Osteoblast (primary cell): ENCODE measurements at places on chromosomes 5 and 9. TPM values are rescaled to one million over a fixed set of nuclear protein-coding genes. Genes with fewer than 3 reads are reported as not detected.

The ZCCHC10 gene
- total RNA-seq: 7.7 and 12.3 TPM in 2 replicates

- H3K27me3 ChIP-seq: no peaks in the 10 kb centered on the region
- peaks cover 48% of the 10 kb centered on the region for H3K4me1 ChIP-seq
- H3K4me3 ChIP-seq: peak overlapping the region; percentile 63
- peak overlapping the region; percentile 35 for H3K27ac ChIP-seq
- DNase-seq: peak; percentile 96
These were observed 4.8 kb upstream of the ST6GALNAC4 start for GRCh38 chr9:127921557-127922120.

The SEC61B gene
- total RNA-seq: 73.1 and 84.0 TPM in 2 replicates

The IFNA2 gene
- total RNA-seq: not detected in 2 replicates

DNA sequence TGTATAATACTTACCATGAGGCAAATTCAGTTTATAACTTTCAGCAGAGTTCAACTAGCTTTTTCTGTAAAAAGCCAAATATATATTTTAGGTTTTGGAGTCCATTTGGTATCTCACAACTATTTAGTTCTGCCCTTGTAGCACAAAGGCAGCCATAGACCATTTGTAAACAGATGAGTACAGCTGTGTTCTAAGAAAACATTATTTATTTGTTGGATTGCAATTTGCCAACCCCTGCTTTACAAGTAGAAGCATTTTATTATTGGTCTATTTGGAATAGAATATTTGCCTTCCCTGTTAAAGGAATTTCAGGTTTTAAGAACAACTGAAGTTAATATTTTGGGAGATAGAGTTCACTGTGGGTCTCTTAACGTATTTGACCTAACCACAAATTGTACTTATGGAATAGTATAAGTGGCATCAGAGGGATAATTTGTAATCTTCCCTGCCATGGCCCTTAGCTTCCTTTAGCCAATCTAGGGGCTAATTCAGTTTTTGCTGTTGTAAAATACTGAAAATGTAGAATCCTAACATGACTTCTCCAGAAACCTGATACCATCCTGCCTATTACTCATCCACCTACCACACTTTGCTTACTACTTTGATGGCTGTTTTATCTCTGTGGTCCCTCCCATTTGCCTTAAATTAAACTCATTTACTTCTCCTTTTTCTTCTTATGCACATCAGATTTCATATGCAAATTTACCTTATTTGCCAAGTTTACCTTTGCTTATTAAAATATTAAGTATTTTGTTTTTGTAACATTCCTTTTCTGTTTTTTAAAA, 109.2 kb downstream of the DMXL1 start:
- H3K27me3 ChIP-seq: no peaks in the 10 kb centered on the region
- H3K4me1 ChIP-seq: peaks cover 5% of the 10 kb centered on the region
- DNase-seq: peak; percentile 10
- H3K4me3 ChIP-seq: no peak overlapping the region
- H3K27ac ChIP-seq: no peak overlapping the region
